8988T (cell line): ENCODE measurements at places on chromosomes 11 and 22.

GRCh38 chr11:79940974-79941735, 500.3 kb upstream of the TENM4 start:
- DNase-seq = no peak

- no peak for DNase-seq
Observed at GRCh38 chr11:692824-693414, 2.1 kb downstream of the DEAF1 start.

GRCh38 chr11:83727251-83727650, 441.1 kb upstream of the CCDC90B start:
- DNase-seq = no peak

DNA sequence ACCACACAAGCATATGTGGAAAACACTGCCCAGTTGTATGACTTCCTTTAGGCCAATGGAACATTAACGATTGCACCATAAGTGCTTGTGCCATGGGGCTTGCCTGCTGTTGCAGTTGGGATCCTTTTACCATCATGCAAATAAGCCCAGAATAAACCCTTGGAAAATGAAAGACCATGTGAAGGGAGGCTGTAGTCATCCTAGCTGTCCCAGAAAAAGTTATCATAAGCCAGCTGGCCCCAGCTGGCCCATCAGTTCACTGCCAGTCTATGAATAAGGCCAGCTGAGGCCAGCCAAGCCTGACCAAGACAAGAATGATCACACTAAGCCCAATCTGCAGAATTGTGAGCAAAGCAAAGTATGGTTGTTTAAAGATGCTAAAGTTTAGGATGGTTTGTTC, 253.9 kb upstream of the ARHGAP20 start:
- no peak for DNase-seq

DNA sequence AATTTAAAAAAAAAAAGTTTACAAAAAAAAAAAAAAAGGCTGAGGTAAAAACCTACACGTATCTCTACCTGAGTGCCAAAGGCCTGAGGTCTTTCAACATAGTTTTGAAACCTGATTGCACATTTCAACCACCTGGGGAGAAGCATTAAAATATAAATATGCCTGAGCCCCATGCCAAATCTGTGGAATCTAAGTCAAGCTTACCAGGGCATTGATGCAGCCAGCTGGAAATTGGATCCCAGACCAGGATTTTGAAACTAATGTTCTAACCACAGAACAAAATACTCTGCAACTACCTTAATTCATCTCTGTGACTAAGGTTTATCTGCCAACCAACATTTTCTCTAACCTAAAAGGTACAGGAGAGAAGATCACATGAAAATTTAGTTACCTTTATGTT, 38.8 kb upstream of the CHRNA10 start:
- no peak for DNase-seq

GRCh38 chr11:13577881-13578280, 82.1 kb upstream of the PTH start:
- DNase-seq = no peak

- DNase-seq = no peak
Observed at GRCh38 chr11:108994887-108995286, 330.0 kb downstream of the DDX10 start.

- no peak for DNase-seq
Observed at GRCh38 chr11:77710358-77710757, 72.8 kb upstream of the CLNS1A start.

GRCh38 chr22:43276321-43276720, 66.9 kb downstream of the SCUBE1 start:
- DNase-seq = no peak

GRCh38 chr11:64052938-64053622, 17.3 kb downstream of the FLRT1 start:
- no peak for DNase-seq

DNA sequence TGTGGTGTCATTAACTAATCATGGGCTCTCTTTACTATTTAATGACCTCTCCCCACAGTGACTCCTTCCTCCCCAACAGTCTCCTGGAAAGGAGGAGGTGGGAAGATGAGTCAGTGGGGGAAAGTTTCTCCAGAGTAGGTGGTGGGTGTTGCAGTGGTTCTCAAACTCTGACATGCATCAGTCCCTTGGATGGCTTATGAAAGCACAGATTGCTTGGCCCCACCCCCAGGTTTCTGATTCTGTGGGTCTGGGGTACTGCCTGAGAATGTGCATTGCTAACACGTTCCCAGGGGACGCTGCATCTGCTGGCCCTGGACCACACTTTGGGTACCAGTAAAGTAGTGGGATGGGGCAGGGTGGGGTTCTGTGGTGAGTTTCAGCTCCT, 9.8 kb downstream of the CD82 start:
- DNase-seq = no peak

GRCh38 chr22:49850021-49850911, 3.4 kb upstream of the ZBED4 start:
- no peak for DNase-seq

DNA sequence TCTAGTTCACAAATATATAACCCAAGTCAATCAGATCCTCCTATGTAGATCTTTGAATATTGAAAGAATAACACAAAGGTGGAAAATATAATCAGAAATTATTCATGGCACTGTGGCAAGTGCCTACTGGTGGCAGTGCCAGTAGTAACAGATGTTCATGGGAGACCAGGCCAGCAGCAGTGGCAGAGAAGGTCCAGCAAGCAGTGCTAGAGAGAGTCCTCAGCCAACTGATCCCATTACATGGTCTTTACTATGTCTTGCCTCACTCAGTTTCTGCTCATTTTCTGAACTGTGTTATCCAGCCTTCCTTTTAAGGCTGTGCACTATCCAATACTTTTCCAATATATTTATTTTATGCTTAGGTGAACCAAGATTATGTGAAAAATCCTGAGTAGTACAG, 124.9 kb downstream of the MRTFA start:
- no peak for DNase-seq

DNA sequence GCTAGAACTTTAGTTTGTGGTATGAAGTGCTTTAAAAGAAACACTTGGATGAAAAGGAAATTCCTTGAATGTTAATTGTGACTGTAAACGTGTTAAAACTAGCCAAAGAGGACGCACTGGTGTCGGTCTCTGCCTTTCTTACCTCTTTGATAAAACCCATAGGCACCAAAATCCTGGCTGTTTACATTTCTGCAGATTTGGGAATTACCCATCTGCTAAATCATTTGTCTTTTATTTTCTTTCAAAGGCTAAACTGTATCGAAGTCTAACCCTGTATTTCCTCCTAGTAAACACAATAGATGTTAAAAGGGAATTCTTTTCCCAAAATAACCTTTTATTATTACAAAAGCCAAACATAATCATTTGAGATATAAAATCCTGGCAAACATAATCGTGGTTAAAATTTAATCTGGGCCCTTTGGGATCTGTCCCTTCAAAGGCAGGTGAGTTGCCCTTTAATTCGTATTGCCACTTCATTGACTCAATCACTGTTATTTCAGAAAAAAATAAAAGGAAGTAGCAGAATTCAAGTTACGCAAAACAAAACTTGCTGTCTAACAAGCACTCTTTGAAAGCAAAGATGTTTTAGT, 2.4 kb downstream of the RASSF10 start:
- no peak for DNase-seq
